Activated T-cell treated with anti-CD3 and anti-CD28 coated beads for 4 hours (primary cell): ENCODE measurements at places on chromosomes 5 and 9.
A peak's percentile ranks its signal among the peaks of the same experiment; 100 is the strongest.

DNA sequence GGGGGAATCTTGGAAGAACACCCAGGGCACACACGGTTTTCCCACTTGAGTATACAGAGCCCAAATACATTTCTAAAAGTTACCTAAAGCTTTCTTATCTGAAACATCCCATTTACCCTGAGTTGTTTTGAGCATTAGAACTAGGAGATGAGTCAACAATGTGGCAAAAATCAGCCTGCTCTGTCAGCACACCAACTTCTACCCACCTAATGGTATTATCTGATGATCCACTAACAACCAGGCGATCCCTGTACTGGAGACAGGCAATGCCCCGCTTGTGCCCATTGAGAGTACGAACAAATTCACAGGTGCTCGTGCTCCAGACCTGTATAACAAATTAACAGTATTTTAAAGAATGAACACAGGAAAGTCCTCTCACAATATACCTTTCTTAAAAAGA lies 87.0 kb downstream of the SMIM23 start:
- DNase-seq = no peak

DNA sequence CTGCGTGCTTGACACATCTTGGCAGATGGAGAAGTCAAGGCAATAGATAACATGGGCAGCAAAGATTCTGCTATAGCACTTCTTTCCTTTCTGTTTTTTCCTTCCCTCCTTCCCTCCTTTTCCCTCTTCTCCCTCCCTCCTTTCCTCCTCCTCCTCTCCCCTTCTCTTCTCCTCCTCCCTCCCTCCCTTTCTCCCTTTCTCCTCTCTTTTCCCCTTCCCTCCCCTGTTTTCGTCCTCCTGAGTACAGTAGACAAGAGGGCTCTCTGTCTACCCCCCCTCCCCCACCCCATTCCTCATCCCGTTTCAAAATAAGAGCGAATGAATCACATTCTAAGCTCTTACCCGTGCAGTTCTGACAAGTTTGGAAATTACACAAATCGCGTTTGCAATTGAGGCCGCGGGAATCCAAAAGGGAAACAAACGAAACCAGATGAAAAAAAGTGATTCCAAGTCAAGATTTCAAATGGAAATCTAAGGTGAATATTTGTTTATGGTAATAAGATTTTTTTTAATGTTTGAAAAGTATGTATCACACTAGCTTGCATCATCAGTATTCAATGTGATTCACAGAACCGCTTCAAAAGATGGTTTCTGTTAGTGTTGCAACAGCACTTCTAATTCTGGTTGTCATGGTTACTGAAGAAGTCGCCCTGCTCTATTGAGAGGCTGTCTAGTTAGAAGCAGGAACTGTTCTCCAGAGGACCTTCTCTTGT lies 1.3 kb downstream of the NIM1K start:
- peak; percentile 8 for DNase-seq

GRCh38 chr5:159824188-159825161 lies 91.8 kb upstream of the ADRA1B start:
- DNase-seq = no peak

DNA sequence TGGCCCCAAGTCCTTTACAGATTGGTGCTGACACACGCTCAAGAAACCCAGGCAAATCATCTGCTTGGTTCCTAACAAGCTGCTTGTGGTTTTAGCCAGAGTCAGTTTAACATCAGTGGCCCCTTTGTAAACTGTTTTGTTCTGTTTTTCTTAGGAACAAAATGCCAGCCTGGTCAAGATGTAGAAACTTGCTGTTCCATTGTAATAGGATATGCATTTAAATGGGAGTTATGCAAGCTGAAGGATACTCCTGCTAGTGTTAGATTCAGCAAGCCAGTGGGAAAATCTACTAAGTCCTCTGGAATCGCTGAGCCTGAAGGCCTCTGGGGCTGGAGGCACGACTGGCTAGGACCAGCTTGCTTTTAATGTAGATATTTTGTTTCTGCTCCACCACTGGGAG lies 391.1 kb downstream of the TLE4 start:
- DNase-seq = no peak

GRCh38 chr9:92035687-92036410 lies 79.4 kb downstream of the SPTLC1 start:
- DNase-seq = no peak

DNA sequence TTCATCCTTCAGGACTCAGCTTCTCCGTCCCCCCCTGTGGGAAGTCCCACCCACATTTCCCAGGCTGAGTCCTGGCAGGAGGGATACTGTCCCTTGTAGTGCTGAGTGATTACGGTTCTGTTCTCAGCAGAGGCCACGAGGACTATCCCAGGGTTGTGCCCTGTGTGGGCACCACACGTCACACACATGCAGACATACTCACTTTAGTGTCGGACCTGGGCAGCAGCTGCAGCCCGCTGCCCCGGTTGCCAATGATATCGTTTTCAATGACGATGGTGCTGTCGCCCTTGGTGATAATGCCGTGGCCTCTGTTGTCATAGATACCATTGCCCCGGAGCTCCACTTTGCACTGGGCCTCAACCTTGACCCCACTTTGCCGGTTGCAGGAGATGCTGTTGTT lies 32.2 kb downstream of the POLR1E start:
- no peak for DNase-seq

GRCh38 chr9:28539434-28540070 lies 966.3 kb upstream of the C9orf72 start:
- no peak for DNase-seq

DNA sequence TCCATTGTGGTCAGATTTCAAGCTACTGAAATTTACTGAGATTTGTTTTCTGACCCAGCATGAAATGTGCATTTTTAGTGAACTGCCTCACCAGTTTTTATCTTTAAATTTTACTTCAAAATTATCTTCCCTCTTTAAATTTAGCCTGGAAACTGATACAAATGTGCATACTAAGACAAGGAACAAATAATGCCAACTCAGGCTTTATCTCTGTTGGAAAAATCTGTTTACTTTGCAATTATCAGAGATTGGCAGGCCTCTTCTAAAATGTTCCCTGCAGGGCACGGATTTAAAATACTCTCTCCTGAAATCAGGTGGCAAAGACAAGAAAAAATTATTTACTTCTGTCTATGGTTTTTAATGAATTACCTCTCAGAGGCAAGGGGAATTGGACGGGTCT lies 151.0 kb upstream of the PTCH1 start:
- DNase-seq = no peak

- no peak for DNase-seq
Observed at GRCh38 chr5:125180231-125180829, 433.9 kb upstream of the ZNF608 start.

GRCh38 chr9:112446526-112446925 lies 40.1 kb upstream of the KIAA1958 start:
- DNase-seq = no peak
